ENCODE measurements at places on chromosomes 6 and 20.

DNA sequence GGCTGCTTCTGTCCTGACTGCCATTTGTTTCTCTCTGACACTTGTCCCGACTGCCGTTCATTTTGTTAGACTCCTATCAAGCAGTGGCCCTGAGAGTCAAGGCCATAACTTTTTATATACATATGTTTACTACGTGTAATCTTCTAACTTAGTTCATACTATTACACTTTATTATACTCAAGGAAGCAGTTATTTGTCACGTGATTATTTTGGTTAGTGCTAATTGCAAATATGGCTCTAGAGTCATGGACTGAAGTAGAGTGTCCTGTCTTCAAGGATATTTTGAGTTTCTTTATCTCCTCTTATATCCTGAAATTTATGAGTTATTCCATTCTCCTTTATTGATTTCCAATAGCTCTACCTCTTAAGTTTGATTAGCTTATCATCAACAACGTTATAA, 294.2 kb upstream of the RNF217 start:
- no peak for DNase-seq

DNA sequence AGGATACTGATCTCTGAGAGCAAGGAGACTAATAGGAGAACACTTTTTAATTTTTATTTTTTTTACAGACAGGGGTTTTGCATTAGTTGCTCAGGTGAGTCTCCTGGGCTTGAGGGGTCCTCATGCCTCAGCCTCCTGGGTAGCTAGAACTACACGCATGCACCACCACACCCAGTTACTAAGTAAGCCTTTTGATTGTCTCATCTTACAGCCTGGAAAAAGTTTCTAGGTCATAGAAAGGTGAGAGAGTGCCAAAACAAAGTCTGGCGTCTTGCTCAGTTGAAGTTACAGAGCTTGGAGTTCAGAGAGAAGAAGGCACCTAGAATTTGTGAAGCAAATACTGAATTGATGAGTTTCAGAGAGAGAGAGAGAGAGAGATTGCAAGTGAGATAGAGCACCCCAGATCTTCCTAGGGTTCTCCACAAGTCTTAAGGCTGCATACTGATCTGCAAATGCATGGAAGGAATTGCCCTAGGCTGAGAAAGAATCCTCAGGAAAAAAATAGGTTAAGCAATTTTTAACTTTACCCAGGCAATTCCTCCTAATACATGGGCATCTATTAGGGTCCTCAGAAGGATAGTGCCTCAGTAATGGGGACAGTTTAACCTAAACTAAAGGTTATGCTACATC, 37.6 kb upstream of the PHIP start:
- DNase-seq, result no peak

GRCh38 chr6:44245912-44246662, 814 bp upstream of the HSP90AB1 start:
- DNase-seq, result peak; percentile 90

DNA sequence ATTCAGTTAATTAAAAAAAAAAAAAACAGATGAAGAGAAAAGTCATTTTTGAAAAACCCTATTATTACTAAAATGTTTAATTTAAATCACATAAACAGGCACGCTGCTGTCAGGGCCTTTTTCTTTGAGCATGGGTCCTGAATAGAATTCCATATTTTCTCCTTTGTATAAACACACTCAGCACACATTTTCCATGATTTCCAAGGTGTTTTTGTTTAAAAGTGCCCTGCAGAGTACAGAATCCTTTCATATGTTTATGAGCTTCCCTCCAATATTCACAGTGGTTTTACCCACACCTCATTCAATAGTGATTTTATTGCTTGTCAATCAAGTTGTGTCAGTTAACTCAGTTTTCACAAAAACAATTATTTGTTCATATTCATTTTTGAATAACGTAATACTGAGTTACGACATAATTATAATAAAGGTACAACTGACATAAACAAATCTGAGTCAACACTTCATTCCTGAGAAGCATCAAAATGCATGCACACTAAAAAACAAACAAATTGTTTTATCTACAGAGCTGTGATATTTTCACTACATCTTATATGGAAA, 15.2 kb downstream of the SLC35B3 start:
- no peak for DNase-seq

DNA sequence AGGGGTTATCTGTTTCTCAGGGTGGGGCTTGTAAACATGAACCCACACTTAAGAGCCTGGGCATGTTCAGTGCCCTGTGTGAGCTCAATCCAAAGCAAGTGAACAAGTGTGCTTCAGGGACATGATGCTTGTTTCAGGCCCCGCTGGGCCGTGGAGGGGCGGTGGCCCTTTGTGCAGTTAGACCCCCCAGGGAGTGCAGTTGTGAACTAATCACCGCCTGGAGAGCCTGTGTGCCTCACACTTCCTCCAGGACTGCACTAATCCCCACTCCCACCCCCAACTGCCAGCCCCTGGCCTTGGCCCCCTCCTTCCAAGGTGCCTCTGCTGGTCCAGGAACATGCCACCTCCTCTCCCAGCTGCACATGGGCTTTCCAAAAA, 58.1 kb downstream of the RREB1 start:
- DNase-seq, result no peak

- no peak for DNase-seq
Measured at GRCh38 chr20:2305029-2305428, 9.2 kb downstream of the TGM3 start.

- no peak for DNase-seq
Measured at GRCh38 chr6:130994319-130995097, 68.5 kb downstream of the EPB41L2 start.

- DNase-seq, result no peak
Measured at GRCh38 chr6:94270091-94270948, 851.0 kb upstream of the EPHA7 start.

- DNase-seq, result no peak
Measured at GRCh38 chr6:32940656-32941213, at the start of gene HLA-DMB. Gene HLA-DMB, minus strand, starts transcription at chr6:32941028. Its CDS starts 221 bp downstream, at chr6:32940807.

DNA sequence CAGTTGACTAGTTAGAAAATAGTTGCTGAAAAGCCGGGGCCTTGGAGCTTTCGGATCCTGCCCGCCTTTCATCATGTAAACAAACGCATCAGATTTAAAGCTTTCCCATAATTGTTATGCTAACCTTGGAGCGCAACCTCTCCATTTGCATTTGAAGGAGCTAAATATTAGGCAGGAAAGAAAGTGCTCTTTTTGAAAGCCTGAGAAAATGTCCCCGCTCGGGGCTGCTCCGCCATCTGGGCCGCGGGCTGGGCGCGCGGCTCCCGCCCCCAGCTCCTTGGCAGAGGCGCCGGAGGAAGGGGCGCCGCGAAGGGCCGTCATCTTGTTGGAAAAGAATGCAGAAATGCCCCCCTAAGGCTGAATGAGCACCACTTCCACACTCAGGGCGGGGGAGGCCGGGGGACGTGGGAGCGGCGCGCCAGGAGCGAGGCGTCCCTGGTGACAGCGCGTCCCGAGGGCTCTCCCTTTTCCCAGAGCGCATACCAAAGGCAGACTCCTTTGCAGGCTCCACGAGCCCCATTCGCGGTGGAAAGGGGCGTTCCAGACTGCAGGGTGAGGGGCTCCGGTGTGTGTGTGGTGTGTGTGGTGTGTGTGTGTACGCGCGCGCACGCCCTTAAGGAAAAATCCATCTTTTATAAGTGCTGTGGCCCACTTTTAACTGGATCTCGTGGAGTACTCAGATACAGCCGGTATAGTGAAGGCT, 145.6 kb upstream of the ID4 start:
- no peak for DNase-seq

- DNase-seq, result no peak
Measured at GRCh38 chr6:136738692-136739057, 53.6 kb downstream of the MAP3K5 start.

DNA sequence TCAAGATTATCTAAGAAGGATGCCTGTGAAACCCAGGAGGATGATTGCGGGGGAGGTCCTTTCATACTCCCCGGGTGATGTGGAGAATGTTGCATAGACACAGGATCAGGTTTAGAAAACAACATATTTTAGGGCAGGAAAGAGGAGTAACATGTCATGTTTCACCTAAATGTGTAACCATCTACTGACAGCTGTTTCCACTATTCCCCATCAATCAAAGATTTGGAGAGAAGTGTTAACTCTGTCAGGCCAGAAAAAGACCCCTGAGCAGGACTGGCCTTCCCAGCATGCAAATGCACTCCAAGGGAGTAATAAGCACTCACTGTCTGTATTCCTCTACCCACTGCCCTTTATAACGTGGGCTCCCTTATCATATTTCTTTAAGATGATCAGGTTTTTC, 148.0 kb upstream of the KCNK16 start:
- DNase-seq, result no peak

DNA sequence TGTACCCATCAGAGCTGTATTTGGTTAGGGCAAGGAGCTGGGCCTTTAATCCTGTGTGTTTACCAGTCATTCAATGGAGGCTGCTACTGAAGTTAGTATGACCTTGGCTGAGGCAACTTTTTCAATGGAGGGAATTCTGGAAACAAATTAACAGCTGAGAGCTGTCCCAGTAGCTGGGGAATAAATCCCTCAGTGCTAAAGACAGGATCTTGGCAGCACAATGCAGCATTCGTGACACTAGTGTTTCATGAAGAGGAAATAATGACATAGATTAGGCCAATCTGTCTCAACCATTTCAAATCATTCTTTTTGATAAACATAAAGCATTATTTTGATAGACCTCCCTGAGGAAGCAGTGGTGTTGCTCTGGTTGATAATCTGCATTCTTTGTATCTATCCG, 42.9 kb downstream of the GRM1 start:
- DNase-seq, result no peak

DNA sequence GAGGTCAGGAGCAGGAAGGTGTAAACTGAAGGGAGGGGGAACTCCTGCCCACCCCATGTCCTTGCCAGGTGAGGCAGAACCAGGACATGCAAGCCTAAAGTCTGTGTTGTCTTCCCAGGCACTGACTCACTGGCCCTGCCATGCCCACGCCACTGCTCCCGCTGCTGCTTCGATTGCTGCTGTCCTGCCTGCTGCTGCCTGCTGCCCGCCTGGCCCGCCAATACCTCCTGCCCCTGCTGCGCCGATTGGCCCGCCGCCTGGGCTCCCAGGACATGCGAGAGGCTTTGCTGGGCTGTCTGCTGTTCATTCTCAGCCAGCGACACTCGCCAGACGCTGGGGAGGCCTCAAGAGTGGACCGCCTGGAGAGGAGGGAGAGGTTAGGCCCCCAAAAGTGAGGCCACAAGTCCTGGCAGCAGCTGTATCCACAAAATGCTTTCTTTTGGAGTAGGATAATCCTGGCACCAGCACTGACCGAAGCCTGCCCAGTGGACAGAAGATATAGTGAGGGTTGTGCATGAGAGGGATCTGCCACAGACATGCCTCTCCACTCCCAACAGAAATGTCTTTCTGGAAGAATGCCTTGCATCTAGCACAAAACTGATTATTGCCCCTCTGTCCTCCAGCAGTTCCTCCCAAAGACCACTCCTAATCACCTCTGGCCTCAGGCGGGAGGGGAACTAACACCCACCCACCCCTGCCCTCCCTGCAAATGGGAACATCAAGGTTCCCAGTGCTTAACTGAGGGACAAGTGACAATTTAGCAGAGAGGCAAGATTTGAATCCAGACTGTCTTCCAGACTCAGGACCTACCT, 812 bp downstream of the MYMX start:
- no peak for DNase-seq

GRCh38 chr20:53847139-53847836, 223.1 kb downstream of the BCAS1 start:
- DNase-seq, result no peak

DNA sequence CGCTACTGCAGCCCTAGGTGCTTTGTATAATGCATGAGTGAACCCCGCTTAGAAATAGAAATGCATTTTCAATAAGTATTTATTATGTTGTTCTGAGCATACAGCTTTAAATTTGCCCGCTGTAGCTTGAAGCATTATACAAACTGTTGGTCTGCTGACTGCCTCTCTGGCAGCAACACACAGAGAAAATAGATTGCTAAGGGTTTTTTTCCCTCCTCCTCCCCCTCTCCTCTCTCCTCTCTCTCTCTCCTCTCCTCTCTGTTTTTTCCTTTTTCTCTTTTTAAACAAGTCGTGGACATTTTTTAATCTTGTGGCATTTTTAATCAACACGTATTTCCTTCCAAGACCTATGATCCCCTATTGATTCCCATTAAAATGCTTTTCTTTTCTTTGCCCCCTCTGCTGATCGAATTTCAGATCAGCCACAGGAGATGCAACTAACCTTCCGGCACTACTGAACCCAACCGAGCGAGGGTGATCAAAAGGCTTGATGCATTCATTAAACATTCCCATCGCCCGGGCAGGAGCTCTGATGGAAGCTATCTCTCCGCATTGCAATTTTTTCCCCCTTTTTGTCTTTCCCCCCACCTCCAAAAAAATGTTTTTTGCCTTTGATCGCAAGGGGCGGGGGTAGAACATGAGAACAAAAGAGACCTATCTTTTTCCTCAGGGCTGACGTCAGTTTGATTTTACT, 90.7 kb upstream of the ARID1B start:
- no peak for DNase-seq

GRCh38 chr20:18702736-18703135, 110.8 kb upstream of the SCP2D1 start:
- DNase-seq, result no peak

DNA sequence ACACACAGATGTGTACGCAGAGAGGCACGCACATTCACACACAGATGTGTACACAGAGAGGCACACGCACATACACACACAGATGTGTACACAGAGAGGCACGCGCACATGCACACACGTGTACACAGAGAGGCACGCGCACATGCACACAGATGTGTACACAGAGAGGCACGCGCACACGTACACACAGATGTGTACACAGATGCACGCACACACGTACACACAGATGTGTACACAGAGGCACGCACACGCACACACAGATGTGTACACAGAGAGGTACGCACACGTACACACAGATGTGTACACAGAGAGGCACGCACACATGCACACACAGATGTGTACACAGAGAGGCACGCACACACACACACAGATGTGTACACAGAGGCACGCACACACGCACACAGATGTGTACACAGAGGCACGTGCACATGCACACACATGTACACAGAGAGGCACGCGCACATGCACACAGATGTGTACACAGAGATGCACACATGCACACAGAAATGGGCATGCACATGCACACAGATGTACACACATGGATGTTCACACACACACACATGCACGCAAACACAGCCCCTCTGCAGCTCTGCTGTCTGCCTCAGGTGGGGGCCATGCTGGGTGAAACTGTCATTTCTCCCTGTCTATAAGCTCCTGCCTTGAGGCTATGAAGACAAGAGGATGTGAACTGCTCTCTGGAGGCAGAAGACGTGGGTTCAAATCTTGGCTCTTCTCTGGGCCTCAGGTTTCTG, 14.3 kb upstream of the MYT1 start:
- DNase-seq, result no peak

GRCh38 chr6:16028966-16029365, 99.9 kb upstream of the MYLIP start:
- DNase-seq, result no peak

- DNase-seq, result no peak
Measured at GRCh38 chr6:90044833-90045381, 150.6 kb downstream of the GJA10 start.

GRCh38 chr6:93393554-93394074, 25.7 kb downstream of the EPHA7 start:
- no peak for DNase-seq
